Activated CD4-positive, alpha-beta T cell treated with anti-CD3 and anti-CD28 coated beads, Interleukin-2, amount 50 U/mL, for 16 hours (primary cell): ENCODE measurements at places on chromosomes 11 and 22.
A peak's percentile ranks its signal among the peaks of the same experiment; 100 is the strongest.

DNA sequence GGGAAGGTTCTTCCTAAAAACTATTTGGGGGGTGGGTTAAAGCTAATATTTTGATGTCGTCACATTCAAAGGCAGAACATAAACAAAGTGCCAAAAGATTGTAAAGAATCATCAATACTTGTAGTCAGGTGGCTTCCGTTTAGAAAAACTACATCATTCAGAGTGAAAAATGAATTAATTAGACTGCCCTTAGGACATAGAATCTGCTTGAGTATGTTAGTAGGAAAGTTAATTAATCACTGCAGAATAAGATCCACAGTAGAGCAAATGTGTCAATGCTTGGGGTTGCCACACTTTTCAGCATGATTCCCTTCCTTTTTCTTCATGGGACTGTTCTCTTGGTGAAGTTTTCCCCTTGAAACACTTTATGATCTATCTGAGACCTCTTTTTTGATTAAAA lies 166.8 kb upstream of the MTNR1B start:
- DNase-seq, result no peak

DNA sequence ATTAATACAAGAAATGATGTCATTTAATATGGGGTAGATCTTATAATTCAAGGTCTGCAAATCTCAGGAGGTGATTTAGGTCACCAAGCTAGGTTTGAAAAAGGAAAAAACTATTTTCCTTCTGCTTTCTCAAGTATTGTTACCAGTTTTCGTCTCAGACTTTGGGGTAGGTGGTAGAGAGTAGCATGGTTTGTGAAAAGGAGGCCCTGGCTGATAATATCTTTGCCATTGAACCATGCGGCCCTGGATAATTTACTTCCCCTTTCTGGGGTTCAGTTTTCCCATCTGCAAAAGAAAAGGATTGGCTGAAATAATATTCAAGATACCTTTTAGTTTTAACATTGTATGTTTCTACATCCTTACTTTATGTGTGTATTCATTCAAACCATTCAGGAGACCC lies 92.1 kb downstream of the WNT11 start:
- no peak for DNase-seq

DNA sequence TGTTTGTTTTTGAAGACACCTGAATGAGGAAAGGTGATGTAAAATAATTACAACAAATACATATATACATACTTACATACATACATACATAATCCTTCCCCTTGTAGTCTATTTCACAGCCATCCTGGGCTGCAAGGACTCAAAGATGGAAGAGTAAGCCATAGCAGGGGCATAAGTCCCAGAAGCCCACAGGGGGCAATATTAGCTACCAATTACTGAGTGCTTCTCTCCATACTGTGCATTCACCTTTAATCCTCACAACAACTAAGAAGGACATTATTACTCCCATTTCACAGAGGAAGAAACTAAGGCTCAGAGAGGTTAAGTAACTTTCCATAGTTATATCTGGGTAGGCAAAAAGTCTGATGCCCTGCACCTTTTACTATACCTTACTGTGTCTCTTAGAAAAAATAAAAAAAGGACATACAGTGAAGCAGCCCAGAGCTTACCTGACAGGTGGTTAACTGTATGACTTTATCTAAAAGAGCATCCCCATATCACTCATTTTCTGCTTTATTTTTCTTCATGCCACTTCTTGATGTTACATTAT lies 2.7 kb downstream of the SERGEF start:
- DNase-seq, result no peak

GRCh38 chr11:111730871-111731591 lies 35.2 kb downstream of the PPP2R1B start:
- no peak for DNase-seq

DNA sequence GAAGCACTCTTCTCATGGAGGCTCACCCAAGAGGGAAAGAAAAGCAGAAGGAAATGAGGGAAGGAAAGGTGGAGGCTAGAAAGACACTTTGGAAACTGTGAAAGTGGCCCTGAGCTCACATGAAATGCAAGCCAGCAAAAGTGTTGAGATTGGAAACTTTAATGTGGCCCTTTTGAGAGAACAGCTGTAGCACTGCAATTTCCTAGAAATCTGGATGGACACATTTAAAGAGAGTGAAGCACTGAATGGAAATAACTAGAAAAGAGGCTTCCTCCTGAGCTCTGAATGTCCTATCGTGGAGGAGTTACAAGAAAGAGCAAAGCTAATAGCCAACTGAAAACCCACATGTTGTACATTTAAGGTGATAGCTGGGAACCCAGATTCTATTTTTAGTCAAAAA lies 56.0 kb downstream of the LIF start:
- DNase-seq, result peak; percentile 40

DNA sequence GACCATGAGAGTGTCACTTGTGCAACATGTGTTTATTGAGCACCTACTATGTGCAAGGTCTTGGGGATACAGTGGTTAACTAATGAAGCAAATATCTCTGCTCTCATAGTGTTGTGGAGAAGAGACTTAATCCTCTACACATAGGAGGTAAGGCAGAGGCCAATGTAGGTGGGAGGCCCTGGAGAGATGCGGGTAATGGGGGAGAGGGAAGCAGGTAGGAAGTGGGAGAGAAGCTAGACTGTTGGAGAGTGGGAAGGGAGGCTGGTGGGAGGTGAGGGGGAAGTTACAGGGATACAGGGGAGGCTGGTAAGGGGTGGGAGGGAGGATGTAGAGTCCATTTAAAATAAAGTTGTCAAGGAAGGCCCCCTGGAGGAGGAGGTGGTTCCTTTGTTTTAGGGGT lies 240.0 kb downstream of the MIAT start:
- DNase-seq, result no peak

DNA sequence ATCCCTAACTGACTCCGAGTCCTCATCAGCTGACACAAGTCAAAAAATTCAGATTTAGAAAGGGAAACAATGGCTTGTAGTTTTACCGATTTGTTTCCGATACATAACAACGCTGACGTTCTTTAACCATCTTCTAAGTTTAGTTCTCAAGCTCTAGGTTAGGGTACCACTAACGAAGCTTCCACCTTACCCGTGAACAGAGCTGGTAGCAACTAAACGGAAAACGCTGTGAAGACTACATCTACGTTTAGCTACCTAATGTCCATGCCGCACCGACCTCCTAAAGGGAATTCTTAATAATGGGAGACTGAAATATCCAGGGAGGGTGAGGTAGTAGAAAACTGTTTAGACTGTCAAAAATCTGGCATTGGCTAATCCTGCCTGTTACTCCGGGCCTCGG lies 1.0 kb downstream of the NUP98 start:
- DNase-seq, result no peak

DNA sequence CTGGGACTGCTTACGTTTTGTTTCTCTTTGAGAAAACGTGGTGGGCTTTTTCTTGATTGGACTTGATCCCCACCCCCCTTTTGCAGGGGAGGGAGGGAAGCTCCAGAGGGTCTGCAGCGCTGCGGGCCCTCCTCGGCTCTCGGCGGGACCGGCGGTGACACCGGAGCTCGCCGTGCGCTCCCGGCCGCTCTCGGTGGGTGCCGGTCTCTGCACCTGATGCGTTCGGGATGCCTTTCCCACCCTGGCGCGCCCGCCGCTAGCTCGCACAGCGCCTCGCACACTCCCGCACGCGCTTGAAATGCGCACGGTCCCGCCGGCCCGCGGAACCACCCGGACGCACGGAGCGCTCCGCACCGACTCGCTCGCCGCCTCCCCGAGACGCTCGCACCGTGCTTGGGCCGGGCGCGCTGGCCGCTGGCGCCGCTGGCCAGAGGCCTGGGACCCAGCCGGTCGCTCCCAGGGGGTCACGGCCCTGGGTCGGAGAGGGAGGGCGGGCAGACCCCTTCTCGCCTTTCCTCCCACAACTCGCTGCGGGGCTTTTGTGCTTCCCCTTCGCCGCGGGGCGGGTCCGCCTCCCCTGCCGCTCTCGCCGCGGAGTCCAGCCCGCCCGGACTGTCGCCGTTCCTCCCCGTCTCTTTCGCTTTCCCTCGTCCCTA lies 1.0 kb downstream of the ZBTB16 start:
- DNase-seq, result no peak

DNA sequence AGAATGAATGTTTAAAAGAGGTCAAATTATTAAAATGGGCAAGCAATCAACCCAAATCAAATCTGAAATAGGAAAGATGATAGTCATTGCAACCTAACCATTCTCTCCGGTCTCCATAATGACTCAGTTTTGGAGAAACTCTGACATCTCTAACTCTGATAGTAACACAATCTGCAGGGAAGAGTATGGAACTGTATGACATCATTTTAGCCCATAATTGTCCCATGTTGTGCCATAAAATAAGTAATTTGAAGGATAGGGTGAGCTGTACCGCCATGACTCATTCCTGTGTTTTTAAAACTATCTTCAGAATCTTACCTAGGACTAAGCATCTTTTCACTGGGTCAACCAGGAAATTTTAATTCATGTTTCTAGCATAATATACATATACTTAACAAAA lies 350.8 kb downstream of the DLG2 start:
- DNase-seq, result no peak

DNA sequence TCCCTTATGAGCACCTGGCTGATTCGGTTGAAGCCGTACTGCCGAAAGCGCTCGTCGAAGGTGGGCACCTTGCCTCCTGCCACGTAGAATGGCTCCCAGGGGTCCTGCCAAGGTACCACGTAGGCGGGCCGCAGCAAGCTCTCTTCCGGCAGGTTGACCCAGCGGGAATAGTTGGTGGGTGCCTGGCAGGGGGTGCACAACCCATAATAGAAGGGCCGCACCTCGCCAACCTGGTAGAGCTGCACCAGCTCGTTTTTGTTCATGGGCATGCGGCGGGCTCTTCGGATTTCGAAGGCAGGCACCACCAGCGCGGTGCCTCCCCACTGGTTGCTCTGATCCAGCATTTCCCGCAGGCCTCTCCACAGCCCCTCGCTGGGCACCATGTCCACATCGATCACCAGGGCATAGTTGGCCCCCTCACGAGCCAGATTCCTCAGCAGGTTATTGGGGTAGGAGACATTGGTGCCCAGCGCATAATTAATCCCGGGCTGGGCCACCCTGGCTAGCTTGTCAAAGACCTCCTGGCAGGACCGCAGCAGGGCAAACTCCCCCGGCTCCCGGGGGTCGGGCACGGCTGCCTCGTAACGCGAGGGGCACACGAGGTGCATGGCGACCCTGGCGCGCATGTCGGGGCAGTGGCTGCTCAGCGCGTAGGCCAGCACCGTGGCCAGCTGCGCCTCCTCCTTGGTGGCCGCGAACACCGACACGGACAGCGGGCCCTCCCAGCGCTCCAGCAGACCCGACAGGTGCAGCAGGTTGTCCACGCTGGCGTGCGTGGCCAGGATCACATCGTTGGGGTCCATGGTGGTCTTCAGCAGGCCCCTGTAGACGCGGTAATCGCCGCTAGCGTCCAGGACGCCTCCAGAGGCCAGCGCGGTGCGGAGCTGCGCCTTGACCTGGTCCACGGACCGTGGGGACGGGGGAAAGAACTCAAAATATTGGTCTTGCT lies 679 bp downstream of the B4GAT1 start:
- DNase-seq, result no peak

DNA sequence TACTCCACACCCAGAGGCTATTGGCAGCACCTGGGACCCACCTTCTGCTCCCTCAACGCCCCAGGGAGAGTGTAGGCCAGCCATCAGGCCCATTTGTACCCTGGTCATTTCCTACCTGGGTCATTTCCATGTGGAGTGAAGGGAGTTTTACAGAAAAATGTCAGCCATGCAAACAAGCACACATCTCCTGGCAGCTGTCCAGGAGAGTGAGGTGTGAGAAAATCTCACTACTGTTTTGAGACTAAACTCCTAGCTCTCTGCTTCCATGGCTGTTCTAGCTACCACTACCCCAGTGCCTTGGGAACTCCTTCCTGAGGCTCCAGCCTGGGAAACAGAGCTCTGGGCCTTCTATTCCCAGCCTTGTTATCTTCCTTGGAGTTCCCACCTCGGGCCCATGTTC lies 2.8 kb upstream of the TMPRSS13 start:
- DNase-seq, result peak; percentile 49

DNA sequence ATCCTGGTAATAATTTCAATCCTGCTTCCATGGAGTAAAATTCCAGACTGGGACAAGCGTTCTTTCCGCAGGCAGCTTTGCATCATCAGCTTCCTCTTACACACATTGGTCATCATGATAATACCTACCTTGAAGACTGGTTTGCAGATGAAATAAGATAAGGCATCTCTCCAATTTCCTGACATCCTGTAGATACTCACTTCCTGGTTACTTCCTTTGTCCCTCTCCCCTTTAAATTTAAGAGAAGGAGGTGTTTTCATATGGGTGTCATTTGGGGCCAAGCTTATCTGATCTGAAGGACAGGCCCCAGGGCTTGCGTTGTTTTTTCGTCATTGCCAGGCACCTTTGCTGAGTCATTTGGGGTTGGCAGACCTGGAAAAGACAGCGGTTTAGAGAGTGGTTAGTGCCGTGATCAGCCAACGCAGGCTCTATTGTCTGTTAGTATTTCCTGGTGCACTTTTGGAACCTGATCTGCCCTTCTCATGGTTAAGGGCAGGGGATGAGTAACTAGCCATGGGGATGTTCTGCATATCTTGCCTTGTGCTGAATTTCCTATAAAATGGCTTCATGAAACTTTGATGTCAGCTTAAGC lies 24.1 kb downstream of the GRAMD1B start:
- DNase-seq, result peak; percentile 95

DNA sequence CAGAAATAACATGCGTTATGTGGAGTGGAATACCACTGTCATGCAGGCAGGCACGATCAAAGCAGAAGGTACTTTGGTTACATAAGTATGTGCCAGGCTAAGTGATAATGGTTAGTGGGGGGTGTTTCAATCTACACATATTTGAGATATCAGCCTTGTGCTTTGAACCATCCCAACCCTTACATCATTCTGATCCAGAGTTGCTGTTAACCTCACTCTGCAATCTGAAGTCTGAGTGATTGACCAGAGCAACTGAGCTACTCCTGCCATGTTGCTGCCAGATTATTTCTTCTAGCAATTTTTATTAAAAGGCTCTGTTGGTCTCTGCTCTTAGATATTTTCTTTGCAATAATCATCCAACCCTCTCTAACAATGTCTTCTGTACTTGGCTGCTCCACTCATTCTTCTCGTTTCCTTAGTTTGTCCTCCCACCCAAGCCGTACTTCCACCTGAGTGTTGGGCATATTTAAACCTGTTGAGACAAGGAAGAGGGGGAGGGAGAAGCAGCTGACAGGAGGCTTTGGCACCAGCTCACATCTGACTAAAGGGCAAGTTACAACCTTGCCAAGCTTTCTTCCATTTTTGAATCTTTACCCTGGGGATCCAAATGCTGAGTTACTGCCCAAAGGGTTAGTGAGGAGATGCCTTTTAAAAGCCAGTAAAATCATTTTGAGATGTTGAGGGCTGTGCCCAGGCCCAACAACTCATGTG lies 114.1 kb upstream of the SESN3 start:
- DNase-seq, result no peak

DNA sequence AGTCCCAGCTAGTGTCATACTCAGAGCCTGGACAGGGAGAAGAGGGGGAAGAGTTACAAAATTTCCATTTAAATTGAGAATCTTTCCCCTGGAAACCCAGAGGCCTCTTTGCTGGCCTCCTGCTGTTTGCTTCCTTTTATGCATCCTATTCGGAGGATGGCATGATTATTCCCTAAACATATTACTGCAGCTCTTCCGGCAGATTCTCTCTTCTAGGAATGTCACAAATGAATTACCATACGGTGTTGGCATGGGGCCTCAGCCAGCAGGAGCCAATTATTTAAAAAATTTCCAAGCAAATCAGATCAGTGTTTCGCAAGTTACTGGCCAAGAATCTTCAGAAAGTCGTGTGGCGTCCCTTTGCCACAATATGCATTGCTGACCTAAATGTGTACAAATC lies 326.7 kb upstream of the NCAM1 start:
- DNase-seq, result no peak

GRCh38 chr11:69086152-69087132 lies 37.7 kb downstream of the TPCN2 start:
- no peak for DNase-seq
